ENCODE measurements at places on chromosomes 12 and 14. TPM values are rescaled to one million over a fixed set of nuclear protein-coding genes. Genes with fewer than 3 reads are reported as not detected.

DNA sequence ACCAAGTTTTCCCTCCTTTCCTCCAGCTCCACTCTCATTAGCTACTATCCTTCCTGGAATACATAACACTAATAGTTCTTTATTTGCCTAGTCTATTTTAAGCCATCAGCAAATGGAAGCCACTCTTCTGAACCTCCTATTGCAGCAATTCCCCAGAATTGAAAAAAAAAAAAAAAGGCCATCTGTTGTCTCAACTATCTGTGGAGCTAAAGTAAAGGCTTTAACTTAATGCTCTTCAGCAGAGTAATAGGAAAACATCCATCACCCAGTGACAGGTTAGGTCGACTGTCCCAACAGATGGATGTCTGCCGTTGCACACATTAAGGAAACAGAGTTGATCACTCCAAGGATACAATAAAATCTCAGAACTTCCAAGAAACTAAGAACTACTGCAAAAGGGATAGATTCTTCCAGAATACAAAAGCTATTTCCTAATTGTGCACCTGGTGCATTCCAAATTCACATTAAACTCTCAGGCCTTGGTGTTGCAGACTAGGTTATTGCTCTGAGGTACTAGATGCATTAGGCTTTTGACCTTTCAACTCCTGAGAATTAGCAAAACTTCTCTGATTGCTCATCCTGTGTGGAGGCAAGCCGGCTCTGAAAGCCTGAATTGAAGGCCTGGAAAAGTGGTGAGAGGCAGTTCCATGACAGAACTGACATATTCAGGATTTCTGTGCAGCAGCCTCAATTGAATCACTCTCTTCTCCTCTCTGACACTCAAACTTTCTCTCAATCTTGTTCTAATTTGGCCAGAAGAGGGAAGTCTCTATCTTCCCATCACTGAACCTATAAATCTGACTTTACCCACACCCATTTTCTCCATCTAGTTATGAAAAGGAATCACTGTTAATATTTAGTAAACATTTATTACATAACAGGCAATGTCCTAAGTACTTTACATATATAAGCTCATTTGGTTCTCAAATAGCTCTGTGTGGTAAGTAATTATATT is 238.4 kb upstream of the HMGA2 start:
- no peak for DNase-seq

GRCh38 chr12:112961074-112961473 is 17.2 kb upstream of the OAS2 start:
- no peak for DNase-seq

DNA sequence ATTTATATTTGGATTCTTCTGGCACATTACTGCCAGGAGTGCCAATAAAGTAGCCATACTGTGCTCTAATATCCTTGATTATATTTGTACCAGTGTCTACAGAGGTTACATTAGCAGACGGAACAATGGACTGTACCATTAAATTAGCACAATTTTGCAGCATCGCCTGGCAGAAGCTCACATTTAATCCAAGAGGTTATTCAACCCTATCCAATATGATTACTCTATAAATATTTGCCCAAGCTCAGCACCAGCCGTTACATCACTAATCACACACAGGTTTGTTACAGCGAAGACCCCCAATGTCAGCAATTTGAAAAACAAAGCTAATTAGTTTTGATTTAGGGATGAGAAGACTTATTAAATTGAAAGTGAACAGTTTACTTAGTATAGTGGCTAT is 16.9 kb upstream of the MGST1 start:
- no peak for DNase-seq

- no peak for DNase-seq
These were observed 161.3 kb downstream of the CPNE8 start for GRCh38 chr12:38744041-38744440.

Gene KCNMB4
- 0.51 TPM for total RNA-seq

Gene SLC39A5
- not detected for total RNA-seq

Gene ISM2
- total RNA-seq = not detected

DNA sequence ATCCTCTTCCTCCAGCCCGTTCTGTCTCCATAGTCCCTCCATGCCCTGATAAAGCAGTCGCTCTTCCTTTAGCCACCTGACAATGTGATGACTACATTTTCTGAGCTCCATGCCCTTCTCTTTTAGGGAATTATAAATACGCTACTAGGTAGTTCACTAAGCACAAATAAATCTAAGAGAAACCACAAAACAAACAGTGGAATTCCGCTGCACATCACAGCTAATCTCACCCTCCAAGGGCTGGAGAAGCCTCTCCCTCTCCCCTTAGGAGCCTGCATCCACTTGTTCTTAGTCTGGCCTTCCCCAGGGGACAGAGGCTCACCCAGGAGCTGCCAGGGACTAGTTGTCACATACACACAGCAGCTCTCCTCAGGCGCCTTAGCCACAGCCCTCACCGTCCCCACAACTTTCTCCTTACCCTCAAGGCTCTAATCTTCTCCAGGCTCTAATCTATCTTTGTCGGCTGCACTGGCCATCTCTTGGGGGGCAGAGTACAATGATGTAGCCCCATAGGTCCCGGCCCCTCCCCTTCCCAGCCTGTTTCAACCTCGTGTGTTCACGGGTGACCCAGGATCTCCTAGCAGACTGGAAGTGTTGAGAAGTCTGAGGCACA is 55.9 kb upstream of the GPR68 start:
- no peak for DNase-seq

GRCh38 chr14:20435582-20436362 is at the start of gene KLHL33:
Gene KLHL33 (minus strand): TSS chr14:20436166. CDS start chr14:20435811, 355 bp downstream.
- DNase-seq = no peak

Gene GPX2
- not detected for total RNA-seq
